Left colon (tissue), 2 donors: ENCODE measurements at places on chromosomes 12 and 14. TPM values are rescaled to one million over a fixed set of nuclear protein-coding genes. Genes with fewer than 3 reads are reported as not detected.

DNA sequence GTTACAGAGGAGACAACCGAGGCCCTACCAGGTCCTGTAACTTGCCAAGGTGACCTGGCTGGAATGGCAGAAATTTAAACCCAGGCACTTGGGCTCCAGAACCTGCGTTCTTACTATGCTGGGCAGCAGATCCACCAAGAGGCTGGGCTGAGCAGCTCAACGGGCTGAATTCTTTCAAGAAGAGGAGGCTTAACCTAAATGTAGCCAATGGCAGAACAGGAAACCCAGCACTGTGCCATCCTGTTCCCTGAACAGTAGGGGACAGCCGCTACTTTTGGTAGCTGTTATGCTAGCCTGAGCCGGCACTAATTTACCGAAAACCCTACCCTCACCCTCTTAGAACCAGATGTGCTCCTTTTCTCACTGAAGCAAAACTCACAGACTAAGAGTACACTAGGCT lies 86.1 kb downstream of the ACTN1 start:
- no peak for DNase-seq

DNA sequence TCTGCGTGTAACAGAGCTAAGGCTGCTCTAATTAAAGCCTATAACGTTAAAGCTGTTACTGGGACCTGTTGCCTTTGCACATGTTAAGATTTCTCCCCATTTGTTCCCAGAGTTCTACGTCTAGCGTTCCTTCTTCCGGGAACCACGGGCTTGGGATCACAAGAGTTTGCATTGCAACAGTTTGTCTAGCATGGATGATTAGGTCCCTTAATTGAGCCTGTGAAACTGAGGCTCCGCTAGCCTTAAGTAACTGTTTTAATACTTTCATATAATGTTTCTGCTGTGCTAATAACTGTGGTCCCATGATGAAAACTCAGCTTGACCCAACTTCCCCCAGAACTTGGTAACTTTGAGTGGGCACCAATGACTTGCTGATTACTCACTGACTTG lies 16.7 kb upstream of the LYZ start:
- no peak for DNase-seq

REP15 gene
- 53.9 TPM for total RNA-seq

IFI27L1 gene
- total RNA-seq, result 40.5 TPM

SERPINA12 gene
- not detected for total RNA-seq

- DNase-seq, result no peak
Measured at GRCh38 chr14:99452968-99453367, 27.7 kb downstream of the SETD3 start.

DNA sequence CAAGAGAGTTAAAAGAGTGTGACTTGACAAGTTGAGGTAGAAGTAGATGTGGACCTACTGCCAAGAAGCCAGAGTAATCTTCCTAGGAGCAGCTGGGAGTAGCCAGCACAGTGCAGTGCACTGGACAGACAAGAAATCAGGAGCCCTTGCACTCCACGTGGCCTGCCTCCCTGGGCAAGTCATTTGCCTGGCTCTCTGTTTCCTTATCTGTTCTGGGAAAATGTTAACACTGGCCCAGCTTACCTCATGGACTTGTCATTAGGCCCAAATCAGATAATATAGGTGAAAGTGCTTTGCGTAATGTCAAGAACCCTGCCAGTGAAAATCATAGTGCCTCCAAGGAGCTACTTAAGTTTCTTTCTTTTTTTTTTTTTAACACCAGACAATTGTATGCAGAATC lies 19.2 kb downstream of the SLC7A8 start:
- DNase-seq, result no peak

SLC39A5 gene
- 244 TPM for total RNA-seq

GRCh38 chr14:54709444-54709843 lies 142.5 kb downstream of the SAMD4A start:
- DNase-seq, result no peak

GRCh38 chr14:61654026-61654425 lies 41.3 kb upstream of the HIF1A start:
- DNase-seq, result no peak

DNA sequence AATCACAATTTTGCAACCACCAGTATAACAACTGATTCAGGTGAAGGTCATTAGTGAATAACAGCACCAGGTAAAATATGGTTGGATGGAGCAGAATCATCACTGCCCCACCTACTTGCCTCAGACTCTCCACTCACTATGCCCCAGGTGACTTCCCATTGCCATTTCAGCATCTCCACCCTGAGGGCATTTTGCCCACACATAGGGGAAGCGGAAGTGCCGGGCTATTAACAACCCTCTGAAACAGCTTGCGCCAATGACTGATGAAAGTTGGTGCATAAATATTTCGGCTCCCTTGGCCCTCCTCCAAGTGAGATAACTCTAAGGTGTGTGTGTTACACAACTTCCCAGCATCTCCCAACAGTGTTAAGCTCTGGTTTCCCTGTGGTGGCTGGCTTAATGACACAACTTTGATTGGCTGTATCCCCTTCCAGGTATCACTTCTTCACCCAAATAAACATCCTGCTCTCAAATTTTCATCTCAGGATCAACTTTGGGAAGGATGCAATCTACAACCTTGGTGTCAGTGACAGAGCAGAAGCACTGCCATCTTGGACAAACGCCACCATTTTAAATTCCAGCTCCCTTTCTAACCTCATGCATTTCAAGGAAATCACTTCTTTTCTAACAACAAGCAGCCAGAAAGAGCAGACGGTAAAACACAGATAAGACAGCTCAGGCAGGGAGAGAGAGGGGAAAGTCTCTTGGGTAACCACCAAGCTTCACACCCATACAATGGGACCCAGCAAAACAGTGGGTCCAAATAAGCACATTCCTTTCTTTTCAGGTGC lies 73.6 kb upstream of the PPP2R5C start:
- no peak for DNase-seq

- DNase-seq, result no peak
Measured at GRCh38 chr14:90499121-90499520, 102.3 kb downstream of the CALM1 start.

TAS2R13 gene
- total RNA-seq, result 1.9 TPM

DNA sequence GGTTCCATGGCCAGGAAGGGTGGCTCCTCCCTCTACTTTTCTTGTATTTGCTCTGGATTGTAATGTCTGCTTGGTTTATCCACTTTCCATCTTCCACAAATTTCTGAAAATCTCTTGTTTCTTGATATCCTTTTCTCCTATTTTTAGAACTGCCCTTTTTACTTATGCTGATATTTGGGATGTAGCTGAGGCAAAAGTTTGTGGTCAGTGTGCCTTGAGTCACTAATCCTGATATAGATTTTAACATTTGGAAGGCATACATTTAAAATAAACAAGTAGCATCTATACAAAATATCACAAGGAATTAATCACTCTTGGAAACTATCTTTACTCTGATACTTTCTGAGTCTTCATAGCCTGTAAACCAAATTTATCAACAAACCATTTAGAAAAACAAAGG lies 11.0 kb downstream of the GRIP1 start:
- no peak for DNase-seq

GRCh38 chr12:89230376-89231315 lies 121.7 kb downstream of the DUSP6 start:
- DNase-seq, result no peak

NPFF gene
- not detected for total RNA-seq

GRCh38 chr14:65082930-65083329 lies 19.4 kb downstream of the MAX start:
- DNase-seq, result no peak

GRCh38 chr12:2052826-2053678 lies at the start of gene CACNA1C:
Gene CACNA1C, plus strand, starts transcription at chr12:2052987. Its CDS starts 576 bp downstream, at chr12:2053563.
- no peak for DNase-seq

DNA sequence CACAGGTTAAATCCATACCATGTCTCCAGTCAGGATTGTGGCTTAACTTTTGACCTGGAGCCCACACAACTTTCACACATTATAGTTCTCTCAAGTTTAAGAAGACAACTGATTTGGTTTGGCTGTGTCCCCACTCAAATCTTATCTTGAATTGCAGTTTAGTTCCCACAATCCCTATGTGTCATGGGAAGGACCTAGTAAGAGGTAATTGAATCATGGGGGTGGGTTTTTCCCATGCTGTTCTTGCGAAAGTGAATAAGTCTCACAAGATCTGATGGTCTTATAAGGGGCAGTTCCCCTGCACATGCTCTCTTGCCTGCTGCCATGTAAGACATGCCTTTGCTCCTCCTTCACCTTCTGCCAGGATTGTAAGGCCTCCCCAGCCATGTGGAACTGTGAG lies 38.2 kb upstream of the PARP11 start:
- no peak for DNase-seq

- no peak for DNase-seq
Measured at GRCh38 chr12:131831635-131832041, 3.4 kb downstream of the MMP17 start.

DNA sequence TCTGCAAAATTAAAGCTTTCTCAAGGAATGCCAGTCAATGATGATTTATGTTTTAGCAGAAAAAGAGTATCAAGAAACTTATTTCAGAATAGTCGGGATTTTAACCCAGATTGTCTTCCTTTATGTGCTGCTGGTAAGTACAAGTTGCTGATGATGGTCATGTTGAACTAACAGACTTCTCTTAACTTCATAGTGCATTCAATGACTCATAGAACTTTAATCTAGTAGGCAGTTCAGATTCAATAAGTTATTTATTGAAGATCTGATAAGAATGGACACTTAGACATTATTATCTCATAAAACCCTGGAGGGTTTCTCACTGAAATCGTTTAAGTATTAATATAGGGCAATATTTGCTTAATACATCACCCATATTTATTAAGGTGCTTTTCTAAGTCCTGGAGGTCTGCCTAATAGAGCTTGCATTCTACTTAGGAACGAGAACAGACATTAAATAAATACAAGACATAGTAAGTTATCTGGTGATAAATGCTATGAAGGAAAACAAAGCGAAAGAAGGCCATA lies 33.8 kb downstream of the TOGARAM1 start:
- no peak for DNase-seq

- peak; percentile 76 for DNase-seq
Measured at GRCh38 chr14:104224506-104225277, 86.3 kb downstream of the KIF26A start.

- no peak for DNase-seq
Measured at GRCh38 chr12:83015390-83016217, 328.9 kb downstream of the TMTC2 start.

- no peak for DNase-seq
Measured at GRCh38 chr14:70192915-70193314, 4.2 kb upstream of the SLC8A3 start.

- no peak for DNase-seq
Measured at GRCh38 chr12:32402170-32402569, 2.8 kb downstream of the FGD4 start.

GPR162 gene
- total RNA-seq, result 1.3 TPM

- no peak for DNase-seq
Measured at GRCh38 chr12:52798671-52799504, 3.0 kb upstream of the KRT3 start.

DNA sequence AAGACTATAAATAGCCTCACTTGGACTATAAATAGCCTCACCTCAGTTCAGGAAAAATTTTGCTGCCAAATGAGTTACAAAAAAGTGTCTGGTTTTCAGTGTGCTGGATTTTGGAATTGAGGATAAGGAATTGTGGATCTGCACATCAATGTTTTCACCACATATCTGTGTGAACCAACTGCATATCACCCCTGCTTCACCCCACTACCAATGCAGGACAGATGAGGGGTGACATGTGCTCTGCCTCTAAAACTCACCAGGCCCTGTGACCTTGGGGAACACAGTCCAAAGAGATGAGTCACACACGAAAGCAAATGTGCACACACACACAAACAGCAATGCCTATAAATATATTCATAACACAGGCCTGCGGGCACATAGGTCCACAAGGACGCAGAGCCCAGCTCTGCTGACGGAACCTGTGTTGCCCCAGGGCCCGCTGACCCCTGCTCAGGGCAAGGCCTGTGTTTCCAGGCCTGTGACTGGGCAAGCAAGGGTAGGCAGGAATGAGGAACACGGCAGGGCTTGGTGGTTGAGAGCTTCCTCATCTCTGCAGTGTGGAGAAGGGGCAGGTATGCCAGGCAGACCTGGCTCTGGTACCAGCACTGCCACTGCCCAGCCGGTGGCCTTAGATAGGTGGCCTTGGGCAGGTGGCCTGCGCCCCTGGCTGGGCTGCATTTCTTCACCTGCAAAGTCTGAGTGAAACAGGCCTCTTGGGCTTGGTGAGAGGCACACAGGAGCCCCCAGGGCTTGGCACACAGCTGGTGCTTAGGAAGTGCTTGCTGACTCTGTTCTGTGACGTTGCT lies 82.4 kb downstream of the ARL6IP4 start:
- no peak for DNase-seq

DNA sequence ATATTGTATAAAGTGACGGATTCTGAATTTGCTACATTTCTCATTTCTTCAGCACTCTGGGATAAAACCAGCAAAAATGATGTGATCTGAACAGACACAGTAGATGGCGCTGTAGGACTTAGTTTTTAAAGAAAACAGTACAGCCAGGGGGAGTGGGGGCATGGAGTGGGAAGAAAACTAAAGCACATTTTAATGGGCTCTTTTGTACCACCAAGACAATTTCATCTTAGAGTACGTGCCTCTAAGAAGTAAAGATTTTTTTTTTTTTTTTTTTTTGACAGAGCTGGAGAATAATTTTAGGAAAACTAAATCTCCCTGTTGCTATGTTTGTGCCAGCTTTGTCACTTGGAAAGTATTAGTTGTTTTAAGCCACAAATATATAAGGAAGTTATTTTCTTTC lies 124.4 kb downstream of the RAD51B start:
- peak; percentile 78 for DNase-seq

DNA sequence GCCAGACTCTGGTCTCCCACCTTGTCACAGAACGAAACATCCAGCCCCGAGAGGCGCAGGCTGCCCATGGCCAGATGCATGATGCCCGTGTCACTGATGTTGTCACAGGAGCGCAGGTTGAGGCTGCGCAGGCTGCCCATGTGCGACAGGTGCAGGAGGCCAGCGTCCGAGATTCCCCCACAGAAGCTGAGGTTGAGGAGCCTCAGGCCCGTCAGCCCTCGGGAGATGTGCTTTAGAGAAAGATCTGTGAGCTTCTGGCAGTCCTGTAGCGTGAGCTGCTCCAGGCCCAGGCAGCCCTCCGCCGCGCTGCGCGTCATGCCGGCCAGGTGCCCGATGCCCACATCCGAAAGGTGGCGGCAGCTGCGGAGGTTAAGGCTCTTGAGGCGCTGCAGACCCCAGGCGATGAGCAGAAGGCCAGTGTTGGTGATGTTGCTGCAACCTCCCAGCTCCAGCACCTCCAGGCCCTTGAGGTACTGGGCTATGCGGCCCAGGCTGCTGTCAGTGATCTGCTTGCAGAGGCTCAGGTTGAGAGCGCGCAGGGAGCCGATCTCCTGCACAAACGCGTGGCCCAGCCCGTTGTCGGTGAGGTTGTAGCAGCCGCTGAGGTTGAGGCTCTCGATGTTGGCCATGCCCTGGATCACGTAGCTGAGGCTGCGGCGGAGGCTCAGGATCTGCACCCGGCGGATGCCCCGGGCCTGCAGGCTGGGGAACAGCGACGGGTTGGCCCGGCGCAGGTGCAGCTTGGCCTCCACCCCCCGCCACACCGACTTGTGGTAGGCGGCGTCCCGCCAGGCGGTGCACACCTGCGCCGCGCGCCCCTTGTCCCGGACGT lies 991 bp downstream of the FBXL14 start:
- DNase-seq, result peak; percentile 56

CYP27B1 gene
- 0.87 TPM for total RNA-seq
